ENCODE measurements at places on chromosomes 16 and 17.

GRCh38 chr17:34762078-34762477 is 182.7 kb downstream of the TMEM132E start:
- no peak for DNase-seq

- DNase-seq: no peak
These were observed 417.1 kb upstream of the CDH11 start for GRCh38 chr16:65538976-65539375.

DNA sequence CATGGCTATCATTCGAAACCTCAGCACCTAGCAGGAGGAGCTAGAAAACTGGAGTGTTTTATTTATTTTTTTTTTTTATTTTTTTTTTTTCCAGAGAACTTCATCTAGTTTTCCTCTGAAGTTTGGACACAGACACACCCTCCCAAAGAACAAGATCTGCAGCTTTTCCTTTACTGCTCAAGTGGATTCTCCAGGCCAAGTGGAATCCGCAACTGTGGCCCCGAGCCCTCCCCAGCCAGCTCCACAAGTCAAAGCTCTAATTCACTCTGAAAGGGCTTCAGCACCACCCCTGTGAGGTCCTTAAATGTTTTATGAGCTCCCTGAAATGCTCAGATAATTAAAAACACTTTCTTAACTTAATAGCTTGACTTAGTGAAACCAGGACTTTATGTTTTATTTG is 332.1 kb upstream of the DYNLRB2 start:
- DNase-seq: no peak

- DNase-seq: no peak
These were observed 64.2 kb upstream of the ZNF469 start for GRCh38 chr16:88318521-88318920.

DNA sequence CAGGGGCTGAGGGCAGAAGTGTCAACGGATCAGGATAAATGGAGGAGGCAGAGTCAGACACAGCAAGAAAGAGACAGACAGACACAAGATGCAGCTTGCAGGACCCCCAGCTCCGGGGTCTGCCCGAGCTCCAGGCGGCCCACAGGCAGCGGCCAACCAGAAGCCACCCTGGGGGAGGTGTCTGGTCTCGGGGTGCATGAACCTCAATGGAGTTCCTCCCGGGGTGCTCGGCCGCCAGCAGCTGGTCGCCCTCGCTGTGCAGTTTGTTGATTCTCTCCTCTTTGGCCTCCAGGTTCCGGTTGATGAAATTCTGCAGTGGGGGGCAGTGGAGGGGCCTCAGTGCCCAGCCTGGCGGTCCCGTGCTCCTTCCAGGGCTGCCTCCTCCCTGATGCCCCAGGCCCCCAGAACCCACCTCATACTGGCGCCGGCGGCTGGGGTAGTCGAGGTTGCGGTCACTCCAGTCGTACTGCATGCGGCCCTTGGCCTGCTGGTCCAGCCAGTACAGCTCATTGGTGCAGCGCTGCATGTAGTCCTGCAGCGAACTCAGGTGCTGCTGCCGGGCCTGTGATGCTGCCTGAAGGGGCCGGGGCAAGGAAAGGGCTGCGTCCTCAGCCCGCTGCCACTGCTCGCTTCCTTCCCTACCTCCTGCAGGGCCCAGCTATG is 38.0 kb downstream of the PPL start:
- no peak for DNase-seq

DNA sequence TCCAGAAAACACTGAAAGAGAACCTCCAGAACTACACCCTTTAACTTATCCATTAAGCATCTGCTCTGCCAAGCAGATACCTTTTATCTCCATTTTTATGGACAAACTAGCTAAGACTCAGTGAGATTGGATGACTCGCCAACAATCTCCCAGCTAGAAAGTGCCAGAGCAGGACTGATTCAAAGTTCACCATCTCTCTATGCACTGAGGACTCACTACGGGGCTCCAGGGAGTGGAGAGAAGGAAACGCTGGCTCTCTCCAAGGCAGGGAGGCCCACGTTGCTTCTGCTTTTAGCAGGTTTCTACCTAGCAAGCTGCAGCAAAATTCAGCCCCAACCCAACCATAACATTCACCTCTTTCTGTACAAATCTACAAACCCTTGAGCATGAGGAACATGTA is 52.8 kb upstream of the ARHGAP44 start:
- no peak for DNase-seq

All from activated CD4-positive, alpha-beta T cell treated with anti-CD3 and anti-CD28 coated beads, Interleukin-2, amount 50 U/mL, for 24 hours (primary cell).